Renal cortex interstitium (tissue), 15 donors: ENCODE measurements at places on chromosomes 2 and 18. TPM values are rescaled to one million over a fixed set of nuclear protein-coding genes. Genes with fewer than 3 reads are reported as not detected.

DNA sequence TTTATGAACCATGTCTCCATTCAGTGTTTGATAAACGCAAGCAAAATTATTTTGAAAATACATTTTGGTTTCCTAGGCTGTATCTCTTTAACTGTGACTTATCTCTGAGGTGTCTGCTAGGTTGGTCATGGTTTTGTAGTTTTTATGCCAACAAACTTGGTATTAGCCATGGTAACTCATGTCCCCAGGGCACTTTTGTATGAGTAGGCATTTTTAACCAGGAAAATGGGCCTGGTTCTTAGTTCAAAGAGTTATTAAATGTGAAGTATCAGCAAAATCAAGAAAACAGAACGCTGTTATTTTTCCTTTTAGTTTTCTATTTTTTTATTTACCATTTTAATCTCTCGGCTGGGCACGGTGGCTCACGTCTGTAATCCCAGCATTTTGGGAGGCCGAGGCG, 179.3 kb upstream of the LHCGR start:
- DNase-seq, result no peak

DNA sequence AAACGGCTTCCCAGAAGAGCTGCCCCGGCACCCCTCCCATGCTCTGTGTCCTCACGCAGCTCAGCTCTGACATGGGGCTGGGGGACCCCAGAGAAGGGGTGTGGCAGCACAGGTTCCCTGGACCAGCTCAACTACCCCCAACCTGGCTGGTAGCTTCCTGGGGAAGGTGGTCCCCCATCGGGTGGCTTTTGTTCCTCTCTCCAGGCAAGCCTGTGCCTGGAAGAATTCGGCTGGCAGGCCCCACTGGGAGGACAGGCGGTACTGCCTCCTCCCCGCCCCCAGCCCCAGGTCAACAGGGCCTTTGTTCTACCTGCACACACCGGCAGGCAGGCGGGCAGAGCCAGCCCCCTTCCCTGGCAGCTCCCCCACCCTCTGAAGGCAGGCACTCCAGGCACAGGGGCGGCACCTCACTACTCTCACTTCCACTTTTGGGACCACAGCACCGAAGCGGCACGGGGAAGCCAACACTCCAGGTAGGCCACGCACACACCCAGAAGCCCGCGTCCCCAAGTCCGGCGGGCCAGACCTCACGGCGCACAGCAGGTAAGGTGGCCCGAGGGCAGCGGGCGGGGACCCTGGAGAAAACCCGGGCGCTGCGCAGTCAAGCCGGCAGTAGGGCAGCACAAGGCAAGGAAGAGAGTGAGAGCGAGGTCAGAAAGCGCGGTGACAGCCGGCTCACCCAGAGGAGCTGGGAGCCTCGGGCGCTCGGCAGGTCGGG, 1.3 kb downstream of the HS6ST1 start:
- DNase-seq, result no peak

GRCh38 chr18:5155218-5155906, 41.7 kb downstream of the AKAIN1 start:
- no peak for DNase-seq

GRCh38 chr2:105005181-105005951, 32.5 kb upstream of the MRPS9 start:
- DNase-seq, result no peak

- DNase-seq, result no peak
Observed at GRCh38 chr2:205701509-205701908, 19.2 kb downstream of the NRP2 start.

DNA sequence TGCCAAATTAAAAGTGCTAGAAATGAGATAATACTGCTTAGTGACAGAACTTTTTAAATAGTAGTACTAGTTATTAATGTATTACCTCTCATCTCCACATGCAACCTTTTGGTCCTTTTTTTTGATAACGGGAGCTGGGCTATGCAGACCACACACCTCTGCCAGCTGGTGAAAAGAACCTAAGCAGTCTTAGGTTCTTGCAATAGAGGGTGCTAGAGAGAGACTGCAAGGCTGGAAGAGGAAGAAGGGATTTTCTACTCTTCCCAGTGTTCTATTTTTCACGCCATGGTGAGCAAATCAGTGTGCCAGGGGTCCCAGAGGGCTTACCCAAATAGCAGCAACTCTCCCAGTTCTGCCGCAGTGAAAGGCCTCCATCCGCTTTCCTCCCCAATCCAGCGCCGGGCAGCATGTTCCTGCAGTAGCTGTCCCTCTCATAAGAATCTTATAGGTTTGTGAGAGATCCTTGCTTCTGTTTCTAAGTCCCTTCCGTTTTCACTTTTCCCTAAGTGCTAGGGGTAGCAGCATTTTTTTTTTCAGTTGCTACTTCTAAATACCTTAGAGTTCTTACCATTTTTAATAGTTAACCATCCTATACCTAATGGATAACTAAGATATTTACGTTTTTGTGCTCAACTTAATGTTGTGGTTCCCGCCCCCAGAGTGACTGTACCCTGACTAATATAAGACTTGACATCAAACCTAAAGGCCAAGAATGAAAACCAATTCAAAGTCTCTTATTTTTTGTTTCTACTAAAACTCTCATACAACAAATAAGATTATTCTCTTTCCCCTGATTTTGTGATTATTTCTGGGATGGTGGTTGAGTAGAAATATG, 69.4 kb upstream of the UBE2E3 start:
- DNase-seq, result no peak

SLC4A5 gene
- polyA plus RNA-seq, result 3.2 TPM

SGPP2 gene
- polyA plus RNA-seq, result 19.3 TPM

PARD3B gene
- 35.6 TPM for polyA plus RNA-seq

SLC23A3 gene
- polyA plus RNA-seq, result 35.0 TPM
